ENCODE measurements at places on chromosomes 4 and X.

DNA sequence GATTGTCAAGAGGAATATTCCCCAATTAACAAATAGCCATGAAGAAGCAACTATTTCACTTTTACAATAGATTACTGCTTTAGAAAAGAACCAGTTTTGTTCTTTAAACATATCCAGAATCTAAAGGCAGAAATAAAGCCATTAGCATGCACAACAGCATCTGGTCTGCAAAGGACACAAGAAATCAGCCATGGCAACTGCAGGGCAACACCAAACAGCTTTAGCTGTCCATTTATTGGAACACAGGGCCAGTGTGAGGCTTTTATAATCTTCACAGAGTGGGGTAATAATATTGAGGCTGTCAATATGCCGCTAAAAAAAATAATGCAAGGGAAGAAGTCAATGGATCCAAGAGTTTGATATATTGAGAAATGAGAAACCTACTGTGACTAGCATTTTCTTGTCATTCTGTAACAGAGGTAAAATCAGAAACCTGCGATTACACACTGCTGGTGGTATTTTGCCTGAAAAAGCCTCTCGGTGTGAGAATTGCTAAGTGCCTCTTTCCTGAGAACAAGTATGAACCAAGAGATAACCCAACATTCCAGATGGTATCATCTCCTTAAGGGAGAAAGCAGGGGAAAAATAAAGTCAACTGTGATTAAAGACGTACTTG, 2.7 kb upstream of the BANK1 start:
- DNase-seq: no peak

- DNase-seq: no peak
These were observed 165.3 kb upstream of the PPP1R2C start for GRCh38 chrX:42943051-42943974.

DNA sequence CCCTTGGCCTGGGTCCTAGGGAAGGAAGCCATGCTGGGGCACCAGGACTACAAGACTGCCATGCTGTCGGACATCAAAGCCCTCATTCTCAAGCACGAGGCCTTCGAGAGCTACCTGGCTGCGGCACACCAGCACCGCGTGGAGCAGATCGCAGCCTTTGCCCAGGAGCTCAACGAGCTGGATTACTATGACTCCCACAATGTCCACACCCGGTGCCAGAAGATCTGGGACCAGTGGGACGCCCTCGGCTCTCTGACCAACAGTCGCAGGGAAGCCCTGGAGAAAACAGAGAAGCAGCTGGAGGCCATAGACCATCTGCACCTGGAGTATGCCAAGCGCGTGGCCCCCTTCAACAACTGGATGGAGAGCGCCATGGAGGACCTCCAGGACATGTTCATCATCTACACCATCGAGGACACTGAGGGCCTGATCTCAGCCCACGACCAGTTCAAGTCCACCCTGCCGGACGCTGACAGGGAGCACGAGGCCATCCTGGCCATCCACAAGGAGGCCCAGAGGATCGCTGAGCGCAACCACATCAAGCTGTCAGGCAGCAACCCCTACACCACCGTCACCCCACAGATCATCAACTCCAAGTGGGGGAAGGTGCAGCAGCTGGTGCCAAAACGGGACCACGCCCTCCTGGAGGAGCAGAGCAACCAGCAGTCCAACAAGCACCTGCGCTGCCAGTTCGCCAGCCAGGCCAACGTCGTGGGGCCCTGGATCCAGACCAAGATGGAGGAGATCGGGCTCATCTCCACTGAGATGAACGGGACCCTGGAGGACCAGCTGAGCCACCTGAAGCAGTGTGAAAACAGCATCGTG, 487.0 kb downstream of the TRAM1L1 start:
- no peak for DNase-seq

GRCh38 chr4:113285501-113285900, 236.0 kb downstream of the ANK2 start:
- no peak for DNase-seq

GRCh38 chrX:42976746-42977366, 198.9 kb upstream of the PPP1R2C start:
- DNase-seq: peak; percentile 35
